Fibroblast of the aortic adventitia (primary cell): ENCODE measurements at places on chromosomes 16 and 17.
A peak's percentile ranks its signal among the peaks of the same experiment; 100 is the strongest.

GRCh38 chr17:77304746-77305473 is 164.1 kb downstream of the SEC14L1 start:
- DNase-seq = no peak

GRCh38 chr16:53891409-53892139 is 187.6 kb downstream of the FTO start:
- DNase-seq = no peak

GRCh38 chr17:10197721-10198508 is 491 bp downstream of the GAS7 start:
- DNase-seq = no peak

GRCh38 chr16:85515319-85515745 is 97.8 kb upstream of the GSE1 start:
- DNase-seq = no peak

DNA sequence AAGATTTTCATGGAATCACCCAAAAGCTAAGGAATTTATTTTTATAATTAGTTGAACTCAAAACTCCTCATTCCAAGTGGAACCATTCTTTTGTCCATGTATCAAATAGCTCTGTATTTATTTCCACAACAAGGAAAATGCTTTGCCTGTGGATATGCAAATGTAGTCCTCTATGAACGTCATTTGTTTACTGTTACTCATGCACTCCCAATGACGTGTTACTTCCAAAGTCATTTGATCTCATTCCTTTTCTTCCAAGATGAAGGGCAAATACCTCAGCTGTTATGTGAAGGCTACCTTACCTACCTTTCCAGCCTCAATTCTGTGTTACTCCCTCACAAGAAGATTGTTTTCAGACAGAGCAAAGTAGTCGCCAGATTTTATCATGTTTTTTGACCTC is 83.7 kb downstream of the ITFG1 start:
- no peak for DNase-seq

- no peak for DNase-seq
Measured at GRCh38 chr16:68517606-68518166, 21.4 kb upstream of the ZFP90 start.

- no peak for DNase-seq
Measured at GRCh38 chr17:46877466-46877865, 26.1 kb downstream of the WNT9B start.

DNA sequence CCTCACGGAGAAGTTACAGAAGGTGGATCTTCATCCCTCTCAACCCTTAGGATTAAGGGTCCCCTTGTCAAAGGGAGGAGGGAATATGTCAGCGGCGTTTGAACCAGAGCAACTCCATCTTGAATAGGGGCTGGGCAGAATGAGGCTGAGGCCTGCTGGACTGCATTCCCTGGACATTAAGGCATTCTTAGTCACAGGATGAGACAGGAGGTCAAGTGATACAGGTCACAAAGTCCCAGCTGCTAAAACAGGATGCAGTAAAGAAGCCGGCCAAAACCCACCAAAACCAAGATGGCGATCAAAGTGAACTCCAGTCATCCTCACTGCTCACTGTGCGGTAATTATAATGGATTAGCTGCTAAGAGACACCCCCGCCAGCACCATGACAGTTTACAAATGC is 36.7 kb downstream of the RBFOX3 start:
- no peak for DNase-seq

DNA sequence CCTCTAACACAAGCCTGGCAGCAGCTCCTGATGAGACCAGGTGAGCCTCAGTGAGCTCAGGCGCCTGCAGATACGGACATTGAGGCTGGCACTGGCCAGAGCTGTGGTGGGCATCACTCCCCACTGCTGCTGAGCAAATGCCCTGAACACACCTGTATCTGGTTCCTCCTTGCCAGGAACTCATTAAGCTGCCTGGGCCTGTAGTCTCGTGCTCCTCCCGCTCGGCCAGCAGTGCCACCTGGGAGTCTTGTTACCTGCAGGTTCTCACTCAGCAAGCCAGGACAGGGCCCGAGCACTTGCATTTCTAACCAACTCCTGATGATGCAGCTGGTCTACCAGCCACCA is 13.3 kb downstream of the EIF4A3 start:
- no peak for DNase-seq

DNA sequence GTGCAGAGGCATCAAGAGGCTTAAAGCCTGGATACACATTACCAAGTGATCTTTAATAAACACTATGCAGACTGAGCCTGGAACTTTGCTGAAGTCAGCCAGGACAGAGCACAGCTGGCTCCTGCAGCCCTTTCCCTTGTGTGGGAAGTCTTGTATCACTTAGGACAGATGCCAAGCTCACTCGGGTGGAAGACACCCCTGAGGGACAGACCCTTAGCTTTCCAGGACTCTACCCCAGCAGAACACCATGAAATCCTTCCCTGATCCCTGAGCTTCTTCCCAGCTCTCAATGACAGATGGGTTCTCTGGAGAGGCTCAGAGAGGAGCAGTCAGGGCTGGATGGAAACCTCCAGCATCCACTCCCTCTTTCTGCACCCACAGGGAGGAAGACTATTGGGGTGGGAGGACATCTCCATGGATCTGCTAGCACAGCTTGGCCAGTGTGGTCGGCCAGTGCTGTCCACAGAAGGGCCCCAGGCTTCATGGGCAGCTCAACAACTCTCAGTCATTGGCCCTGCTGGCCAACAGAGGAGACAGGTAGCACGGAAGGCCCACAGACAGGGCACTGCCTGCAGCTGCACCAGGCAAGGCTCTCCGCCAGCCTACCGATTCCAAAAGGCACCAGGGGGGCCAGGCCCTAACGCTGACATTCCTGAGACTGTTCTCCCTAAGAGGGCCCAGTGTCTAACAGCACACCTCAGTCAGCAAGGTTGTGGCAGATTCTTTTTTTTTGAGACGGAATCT is 15.9 kb downstream of the RAB5C start:
- DNase-seq = no peak

DNA sequence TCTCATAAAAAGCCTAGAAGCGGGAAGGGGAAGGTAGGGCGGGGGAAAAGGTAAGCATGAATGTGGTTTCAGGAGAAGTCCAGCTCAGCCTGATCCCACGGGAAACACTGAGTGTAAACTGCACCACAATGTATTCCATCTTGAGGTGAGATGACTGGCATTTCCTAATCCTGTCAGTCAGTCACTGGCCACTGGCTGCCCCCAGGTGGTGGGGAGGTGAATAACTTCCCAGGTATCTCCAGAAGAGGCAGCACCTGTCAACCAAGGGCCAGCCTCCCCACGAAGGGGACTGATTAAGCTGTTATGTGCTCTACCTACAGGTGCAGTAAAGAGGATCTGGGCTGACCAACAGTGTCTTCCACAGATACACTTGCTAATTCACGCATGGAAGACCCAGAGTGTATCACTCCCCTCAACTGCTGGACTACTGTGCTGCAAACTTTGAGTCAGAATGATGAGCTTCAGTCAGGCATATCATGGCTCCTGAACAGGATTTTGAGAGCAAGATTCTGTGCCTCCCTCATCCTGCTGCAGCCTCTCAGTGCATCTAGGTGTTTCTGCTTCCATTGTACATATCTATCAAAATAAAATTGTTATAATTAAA is 108.5 kb upstream of the CCL2 start:
- DNase-seq = no peak

- peak; percentile 45 for DNase-seq
Measured at GRCh38 chr16:50591800-50592771, 43.9 kb downstream of the NKD1 start.

- DNase-seq = no peak
Measured at GRCh38 chr17:27485716-27486495, 29.7 kb downstream of the KSR1 start.

- peak; percentile 90 for DNase-seq
Measured at GRCh38 chr16:55465077-55465896, 13.7 kb upstream of the MMP2 start.

DNA sequence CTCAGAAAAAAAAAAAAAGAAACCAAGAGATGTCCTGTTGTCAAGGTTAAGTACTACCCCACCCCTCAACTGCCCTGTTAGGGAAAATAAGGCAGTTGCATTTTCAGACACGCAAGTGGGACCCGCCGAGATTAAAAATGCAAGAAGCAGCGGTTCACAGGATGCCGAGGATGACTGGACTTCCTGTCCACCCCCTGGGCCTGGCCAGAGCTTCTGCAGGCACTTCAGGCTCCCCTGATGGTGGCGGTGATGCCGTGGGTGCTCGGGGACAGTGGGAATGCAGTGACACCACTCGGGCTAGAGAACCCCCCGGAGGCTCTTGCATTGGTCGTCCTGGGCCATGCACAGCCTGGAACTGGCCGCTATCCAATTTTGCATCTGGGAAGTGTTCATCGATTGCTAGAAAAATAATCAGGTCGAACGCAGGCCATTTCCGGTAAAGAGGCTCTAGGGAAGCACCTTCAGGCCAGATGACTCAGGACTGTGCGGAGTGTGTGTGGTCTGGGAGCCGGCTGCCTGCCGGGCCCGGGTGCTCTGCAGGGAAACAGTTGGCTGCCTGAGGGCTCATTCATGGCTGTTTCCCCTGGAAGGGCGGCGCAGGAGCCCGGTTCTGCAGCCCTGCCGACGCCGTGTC is 13.4 kb upstream of the CRISPLD2 start:
- peak; percentile 82 for DNase-seq

DNA sequence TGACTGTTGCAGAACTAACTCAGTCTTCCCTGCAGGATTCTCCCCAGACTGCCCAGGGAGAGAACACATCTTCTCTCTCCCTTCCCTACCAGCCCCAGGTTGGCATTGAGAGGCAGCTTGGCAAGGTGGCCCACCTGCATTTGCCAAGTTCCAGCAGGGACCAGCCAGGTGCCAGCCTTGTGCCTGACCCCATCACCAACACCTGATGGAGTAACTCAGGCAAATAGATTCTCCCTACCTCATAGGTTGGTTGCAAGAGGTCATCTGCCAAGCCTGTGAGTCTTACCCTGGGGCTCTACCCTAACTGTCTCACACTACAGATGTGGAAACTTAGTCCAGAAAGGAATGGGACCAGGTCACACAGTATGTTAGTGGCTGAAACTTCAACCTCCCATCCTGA is 20.4 kb downstream of the BEAN1 start:
- no peak for DNase-seq

GRCh38 chr17:55320594-55321426 is 56.0 kb downstream of the HLF start:
- DNase-seq = no peak

DNA sequence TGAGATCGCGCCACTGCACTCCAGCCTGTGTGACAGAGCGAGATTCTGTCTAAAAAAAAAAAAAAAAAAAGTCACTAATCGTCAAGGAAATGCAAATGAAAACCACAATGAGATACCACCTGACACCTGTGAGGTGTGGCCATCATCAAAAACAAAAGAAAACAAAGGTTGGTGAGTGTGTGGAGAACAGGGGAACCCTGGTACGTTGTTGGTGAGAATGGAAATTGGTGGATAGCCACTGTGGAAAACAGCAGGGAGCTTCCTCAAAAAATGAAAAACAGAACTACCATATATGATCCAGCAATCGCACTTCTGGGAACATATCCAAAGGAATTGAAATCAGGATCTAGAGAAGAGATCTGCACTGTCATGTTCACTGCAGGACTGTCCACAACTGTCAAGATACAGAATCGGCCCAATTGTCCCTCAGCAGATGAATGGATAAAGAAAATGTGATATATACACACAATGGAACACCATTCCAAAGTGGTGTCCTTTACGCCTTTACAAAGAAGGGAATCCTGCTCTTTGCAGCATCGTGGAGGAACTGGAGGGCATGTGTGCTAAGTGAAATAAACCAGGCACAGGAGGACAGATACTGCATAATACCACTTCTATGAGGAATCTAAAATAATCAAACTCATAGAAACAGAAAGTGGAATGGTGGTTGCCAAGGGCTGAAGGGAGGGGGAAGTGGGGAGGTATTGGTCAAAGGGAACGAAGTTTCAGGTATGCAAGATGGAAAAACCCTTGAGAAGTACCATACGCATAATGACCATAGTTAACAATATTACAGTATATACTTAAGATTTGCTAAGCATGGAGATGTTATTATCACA is 63.5 kb upstream of the PLCG2 start:
- no peak for DNase-seq
